NB4 (cell line): ENCODE measurements at places on chromosomes 5 and 9.

DNA sequence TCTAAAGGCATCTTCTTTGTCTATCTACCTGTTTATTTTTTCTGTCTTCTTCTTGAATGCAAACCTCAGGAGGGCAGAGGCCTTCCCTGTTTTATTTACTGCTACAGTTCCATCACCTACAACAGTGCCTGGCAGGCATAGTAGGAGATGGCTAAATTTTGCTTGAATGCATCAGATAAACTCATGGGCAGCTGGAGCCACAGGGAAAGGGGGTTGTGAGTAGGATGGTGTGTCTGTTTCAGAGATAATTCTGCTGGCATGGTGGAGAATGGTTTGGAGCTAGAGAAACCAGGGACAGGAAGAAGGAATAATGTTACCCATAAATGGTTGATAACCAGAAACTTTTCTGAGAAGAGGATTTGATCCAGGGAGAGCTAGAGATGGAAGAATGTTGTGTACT, 189.8 kb upstream of the BRINP1 start:
- no peak for DNase-seq

DNA sequence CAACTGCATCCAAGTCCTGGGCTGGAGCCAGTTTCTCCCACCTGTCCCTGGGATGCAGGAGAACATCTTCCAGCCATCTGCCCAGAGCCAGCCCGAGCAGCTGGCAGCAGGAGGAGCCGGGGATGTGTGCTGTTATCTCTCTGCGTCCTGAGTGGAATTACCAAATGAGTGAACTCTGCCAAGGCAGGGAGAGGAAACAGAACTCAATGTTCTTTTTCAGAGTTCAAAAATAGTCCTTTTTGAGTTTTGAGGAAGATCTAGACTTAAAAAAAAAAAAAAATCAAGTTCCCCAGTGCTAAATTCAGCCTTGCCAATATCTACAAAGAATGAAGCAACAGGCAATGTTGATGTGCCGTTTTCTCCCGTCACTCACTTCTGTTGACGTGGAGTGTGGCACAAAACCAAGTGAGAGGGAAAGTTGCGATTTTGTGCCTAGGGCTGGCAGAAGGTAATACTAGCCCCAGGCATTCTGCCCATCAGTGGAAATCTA, 56.2 kb downstream of the TMOD1 start:
- no peak for DNase-seq

- DNase-seq: peak; percentile 51
These were observed 147.5 kb upstream of the FGF10 start for GRCh38 chr5:44536650-44537260.

GRCh38 chr9:126367139-126367538, 40.5 kb downstream of the MVB12B start:
- no peak for DNase-seq

- DNase-seq: peak; percentile 82
These were observed 16.7 kb upstream of the HSD17B4 start for GRCh38 chr5:119435436-119436132.

GRCh38 chr9:6134661-6135180, 80.9 kb upstream of the IL33 start:
- no peak for DNase-seq

DNA sequence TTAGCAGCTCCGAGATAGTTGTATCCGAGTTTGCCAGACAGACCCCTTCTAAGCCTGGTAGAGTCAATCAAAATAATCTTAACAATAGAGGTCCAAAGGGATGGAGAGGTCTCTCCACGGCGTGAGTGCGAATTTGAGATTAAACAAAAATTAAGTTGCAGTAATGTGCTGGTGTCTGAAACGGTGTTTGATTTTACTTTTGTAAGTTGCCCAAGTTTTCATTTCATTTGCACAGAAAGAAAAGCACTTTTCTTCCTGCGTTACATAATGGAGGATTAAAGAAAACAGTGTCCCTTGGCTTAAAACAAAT, 1.2 kb downstream of the IRX1 start:
- DNase-seq: no peak

DNA sequence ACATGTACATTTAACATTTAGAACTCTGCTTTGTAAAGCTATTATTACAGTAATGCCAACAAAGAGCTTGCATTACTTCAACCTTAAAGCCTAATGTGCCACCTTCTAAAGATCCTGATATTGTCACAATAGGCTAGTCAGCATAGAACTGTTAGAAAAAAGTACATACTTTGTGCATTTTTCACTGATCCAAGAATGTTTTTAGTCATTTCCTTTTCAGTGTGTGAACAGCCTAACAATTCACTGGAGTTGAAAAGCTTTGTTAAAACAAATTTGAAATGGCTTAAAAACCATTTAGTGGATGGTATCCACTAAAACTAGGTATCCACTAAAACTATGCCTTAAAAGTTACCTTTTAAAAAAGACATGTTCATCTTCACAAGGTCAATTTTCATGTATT, 4.5 kb downstream of the RPS6 start:
- DNase-seq: peak; percentile 28

GRCh38 chr5:168409591-168410458, 76.4 kb upstream of the RARS1 start:
- no peak for DNase-seq

DNA sequence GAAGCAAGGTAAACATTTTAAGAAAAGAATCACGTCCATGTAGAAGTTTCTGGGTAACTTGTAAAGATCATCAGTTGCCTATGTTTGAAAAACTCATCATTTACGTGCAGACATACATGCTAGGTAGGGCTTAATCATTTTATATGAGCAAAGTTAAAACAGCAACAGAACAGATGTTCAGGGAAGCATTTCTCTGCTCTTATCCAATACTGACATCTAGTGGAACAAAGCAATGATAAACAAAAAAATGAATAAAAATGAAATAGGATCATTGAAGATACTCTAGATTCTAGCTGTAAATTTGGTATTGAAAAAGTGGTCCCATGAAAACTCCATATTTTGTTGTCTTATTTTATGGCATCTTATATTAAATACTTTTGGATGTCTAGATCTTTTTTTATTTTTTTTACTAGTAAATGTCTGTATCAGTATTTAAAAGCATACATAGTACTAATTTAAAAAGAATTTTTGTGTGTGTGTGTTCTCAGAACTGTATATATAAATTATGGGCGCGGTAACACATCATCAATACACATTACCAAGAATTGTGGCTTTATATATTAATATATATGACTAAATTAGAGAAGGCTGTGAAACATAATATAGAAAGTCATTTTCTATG, 1050.2 kb downstream of the CDH12 start:
- peak; percentile 45 for DNase-seq
